ENCODE measurements at places on chromosomes 2 and 18.
A peak's percentile ranks its signal among the peaks of the same experiment; 100 is the strongest.

DNA sequence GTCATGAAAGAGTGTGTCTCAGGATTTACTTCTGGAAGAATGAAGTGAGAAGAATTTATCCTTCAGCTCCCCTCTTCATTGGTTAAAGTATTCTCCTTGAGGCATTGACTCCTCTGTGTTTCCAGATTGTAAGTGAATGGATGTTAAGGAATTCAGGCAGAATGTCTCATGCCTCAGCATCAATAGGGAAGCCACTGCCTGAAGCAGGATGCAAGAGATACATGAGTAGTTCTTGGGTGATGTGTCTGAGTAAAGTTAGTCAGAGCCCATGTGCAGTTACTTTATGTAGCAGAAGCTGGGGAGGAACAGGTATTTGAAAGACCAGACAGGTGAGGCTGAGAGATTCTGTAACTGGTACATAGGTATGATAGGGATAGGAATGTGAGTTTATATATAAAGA lies 34.0 kb upstream of the TMEFF2 start:
- DNase-seq: no peak

GRCh38 chr2:54680397-54681041 lies 42.9 kb upstream of the EML6 start:
- DNase-seq: peak; percentile 40

- DNase-seq: no peak
Observed at GRCh38 chr2:218008060-218009040, 5.6 kb upstream of the TNS1 start.

DNA sequence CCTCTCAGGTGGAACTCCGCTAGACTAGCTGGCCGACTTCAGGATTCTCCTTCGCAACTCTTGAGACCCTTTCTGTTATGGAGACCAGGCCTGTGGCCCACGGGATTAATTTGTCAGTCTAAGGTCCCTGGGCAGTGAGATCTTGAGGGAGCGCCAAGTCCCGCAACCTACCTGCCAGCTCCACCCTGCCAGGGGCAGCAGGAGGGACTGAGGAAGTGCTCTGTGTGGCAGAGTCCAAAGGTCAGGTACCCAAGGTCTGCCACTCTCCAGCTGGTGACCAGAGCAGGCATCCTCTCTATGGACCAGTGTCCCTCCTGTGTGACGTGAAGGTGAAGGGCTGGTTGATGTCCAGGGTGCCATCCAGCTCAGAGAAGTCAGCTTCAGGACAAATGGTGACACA lies 4.3 kb upstream of the SPATA3 start:
- DNase-seq: no peak

DNA sequence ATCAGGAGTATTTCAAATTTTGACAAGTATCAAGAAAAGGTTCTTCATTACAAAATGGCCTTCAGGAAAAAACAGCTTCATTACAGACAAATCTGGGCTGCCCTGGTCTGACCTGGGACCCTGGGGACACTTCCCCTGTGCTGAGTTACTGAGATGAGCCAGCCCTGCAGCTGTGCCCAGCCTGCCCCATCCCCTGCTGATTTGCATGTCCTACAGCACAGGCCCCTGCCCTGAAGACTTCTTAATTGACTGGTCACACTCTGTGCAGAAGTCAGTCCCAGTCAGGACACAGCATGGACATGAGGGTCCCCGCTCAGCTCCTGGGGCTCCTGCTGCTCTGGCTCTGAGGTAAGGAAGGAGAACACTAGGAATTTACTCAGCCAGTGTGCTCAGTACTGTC lies 235.1 kb downstream of the ANKRD36B start:
- DNase-seq: no peak

GRCh38 chr2:105369777-105370690 lies 28.8 kb downstream of the FHL2 start:
- peak; percentile 56 for DNase-seq

DNA sequence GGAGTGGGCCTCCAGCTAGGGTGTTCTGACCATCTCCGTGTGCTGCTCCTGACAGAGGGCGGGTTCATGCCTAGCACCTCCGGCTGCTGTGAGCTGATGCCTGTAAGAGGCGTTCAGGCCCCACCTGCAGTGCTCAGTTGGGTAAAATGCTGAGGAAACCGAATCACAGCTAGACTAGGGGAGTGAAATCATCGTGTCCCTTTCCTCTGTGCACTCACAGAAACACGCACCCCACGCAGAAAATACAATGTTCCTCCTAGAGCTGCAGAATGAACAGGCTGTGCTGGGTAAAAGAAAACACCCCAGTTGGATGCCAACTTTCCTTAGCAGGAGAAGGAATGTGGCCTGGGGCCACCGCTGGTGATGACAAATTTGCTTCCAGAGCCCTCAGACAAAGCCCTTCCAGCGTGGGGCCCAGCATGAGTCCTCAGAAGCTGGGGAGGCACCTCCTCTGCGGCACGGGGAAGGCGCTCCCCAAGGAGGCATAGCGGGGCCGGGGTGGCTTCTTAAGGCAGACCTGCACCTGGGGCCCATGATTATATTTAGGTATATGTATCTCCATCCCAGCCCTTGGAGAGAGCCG lies 16.3 kb upstream of the ARHGEF4 start:
- DNase-seq: no peak

- no peak for DNase-seq
Observed at GRCh38 chr2:101133492-101134100, 17.6 kb downstream of the TBC1D8 start.

DNA sequence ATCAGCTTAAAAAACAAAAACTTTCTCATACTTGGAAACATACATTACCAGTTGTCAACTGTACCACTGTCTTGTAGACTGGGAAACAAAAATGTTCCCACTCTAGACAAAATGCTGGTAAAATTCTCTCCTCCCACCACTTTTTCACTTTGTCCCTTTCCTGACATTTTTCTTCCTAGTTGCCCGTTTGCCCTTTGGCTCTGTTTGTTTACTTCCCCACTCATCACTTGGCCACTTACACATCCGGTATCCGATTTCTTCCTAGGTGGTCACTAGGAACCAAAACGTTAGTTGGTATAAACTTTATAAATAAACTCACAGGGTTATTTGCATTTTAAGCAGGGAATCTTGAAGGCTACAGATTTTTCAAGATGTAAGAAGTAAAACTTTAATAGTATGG lies 84.9 kb downstream of the METTL4 start:
- DNase-seq: no peak

GRCh38 chr2:85257359-85257969 lies 70.3 kb downstream of the TGOLN2 start:
- DNase-seq: no peak

DNA sequence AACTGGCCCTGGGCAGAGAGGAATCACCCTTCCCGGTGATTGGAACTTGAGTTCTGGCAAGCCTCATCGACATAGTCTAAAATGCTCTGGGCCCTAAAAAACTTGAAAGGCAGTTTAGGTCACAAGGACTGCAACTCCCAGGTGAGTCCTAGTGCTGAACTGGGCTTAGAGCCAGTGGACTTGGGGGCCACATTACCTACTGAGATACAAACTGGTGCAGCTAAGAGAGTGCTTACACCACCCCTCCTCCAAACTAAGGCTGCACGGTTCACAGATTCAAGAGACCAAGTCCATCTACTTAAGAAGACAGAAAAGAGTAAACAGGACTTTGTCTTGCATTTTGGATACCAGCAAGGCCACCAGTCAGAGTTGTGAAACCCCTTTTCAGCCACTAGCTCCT lies 25.3 kb downstream of the ZNF519 start:
- no peak for DNase-seq

GRCh38 chr2:223590964-223591363 lies 11.2 kb downstream of the SCG2 start:
- no peak for DNase-seq

DNA sequence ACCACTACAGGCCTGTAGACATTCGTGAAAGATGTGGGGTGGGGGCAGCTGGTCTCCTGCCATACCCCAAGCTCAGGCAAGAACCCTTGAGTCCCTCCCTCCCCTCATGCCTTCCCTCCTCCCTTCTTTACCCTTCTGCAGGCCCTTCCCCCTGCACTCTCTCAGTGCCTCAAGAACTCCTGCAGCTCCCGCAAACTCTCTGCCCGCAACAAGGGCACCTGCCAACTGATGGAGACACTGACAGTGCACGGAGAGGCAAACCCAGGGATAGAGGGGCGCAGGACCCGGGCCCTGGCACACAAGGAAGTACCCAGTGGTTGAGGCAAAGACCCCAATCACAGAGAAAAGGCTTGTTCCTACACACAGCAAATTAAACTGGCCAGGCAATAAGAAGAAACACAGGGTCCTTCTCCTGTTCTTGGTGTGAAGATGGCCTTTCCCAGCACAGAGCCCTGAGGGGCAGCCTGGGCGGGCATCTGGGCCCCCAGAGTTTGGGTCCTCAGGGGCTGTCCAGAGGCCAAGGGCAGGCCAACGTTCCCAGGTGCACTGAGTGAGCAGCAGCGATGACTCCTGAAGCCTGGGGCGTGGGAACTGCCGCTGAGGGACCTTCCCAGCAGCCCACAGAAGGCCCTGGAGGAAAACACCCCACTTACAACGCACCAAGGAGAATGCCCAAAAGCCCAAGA lies 1.6 kb downstream of the TEKT4 start:
- DNase-seq: no peak

- no peak for DNase-seq
Observed at GRCh38 chr2:99354070-99354469, 16.9 kb downstream of the EIF5B start.

GRCh38 chr2:37394263-37394662 lies 49.8 kb downstream of the QPCT start:
- DNase-seq: no peak

DNA sequence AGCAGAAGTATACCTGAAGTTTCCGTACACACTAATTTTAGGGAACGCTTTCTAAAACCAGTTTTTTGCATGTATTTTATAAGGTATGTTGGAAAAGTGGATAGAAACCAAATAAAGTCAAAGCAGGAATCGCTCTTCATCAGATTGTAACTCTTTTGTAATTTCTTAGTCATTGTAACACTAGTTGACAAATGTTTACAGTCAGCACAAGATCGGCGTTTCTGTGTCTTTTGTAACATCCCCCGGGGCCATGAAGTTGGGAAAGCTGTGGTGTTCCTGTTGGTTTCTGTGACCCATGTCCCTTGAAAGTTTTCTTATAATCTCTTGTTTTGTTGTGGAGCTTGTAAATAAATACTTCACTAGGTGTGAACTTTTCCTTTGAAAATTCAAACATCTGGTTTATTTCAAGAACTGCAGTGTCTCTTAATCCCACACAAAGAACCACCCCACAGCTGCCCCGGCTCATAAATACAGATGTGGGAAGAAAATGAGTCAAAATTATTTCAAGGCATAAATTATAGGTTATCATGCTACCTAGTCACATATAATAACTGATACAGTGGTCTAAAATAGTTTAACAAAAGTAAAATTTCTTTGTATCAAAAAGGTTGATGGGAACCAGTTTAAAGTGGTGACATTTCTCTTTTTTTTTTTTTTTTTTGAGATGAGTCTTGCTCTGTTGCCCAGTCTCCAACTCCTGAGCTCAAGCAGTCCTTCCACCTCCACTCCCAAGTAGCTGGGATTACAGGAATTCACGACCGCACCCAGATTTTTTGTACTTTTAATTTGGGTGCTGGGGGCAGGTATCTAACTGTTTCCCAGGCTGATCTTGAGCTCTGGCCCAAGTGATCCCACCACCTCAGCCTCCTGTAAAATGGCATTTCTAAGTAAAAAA lies 751 bp upstream of the NMI start:
- no peak for DNase-seq

GRCh38 chr2:37332560-37332959 lies 7.9 kb upstream of the PRKD3 start:
- no peak for DNase-seq

GRCh38 chr2:38709567-38710194 lies 41.5 kb downstream of the SRSF7 start:
- no peak for DNase-seq

DNA sequence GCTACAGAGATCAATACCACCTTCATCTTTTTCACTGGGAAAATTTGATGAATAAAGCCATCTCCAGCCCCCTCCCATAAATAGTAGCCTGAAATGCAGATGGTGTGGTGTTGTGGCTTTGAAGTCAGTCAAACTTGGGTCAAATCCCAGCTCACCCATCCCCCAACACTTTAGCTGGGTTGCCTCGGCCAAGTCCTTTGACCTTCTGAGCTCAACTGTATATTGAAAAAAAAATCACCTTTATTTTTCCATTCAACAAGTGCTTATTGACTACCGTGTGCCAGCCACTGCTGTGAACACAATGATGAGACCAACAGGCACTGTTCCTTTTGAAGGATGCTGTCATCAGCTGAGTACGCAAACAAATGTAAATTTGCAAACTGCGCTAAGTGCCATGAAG lies 35.1 kb upstream of the NTSR2 start:
- DNase-seq: no peak

GRCh38 chr2:142153601-142154000 lies 22.8 kb upstream of the LRP1B start:
- no peak for DNase-seq

- no peak for DNase-seq
Observed at GRCh38 chr18:58338141-58338540, 290.8 kb downstream of the ALPK2 start.

- no peak for DNase-seq
Observed at GRCh38 chr2:17827316-17827715, 11.1 kb downstream of the MSGN1 start.

- DNase-seq: no peak
Observed at GRCh38 chr2:176595986-176596385, 326.7 kb downstream of the MTX2 start.

- DNase-seq: no peak
Observed at GRCh38 chr2:17637131-17637906, 96.8 kb downstream of the VSNL1 start.

GRCh38 chr2:173652767-173653431 lies 298.2 kb downstream of the CDCA7 start:
- no peak for DNase-seq

DNA sequence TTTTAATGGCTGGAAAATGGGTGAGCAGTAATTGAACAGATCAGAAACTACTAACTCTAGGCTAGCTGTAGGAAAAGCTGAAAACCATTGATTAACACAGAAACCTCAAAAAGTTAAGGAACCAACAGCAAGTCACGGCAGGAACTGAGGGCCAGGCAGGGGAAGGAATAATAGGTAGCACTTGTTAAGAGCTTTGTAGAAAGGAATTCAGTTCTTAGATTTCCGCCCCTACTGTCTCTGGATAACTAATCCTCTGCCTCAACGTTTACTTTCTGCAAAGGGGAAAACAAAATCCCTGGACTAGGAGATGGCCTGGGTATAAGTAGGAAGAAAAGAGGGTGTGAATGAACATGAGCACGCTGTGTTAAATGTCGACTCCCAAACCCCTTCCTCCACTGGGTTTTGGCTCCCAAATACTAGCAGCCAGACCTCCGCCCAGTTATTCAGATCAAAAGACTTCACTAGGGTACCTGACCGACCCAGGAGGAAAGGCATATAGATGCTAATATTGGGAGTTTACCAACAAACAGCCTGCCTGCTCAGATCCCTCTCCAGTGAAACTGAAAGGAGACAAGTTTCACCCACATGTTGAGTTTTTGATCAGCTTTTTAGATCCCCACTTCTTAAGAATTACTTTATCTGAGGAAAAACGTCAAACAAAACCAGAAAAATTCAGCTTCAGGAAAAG lies 12.4 kb downstream of the SMAD2 start:
- DNase-seq: no peak
